OCI-M1 (cell line): ENCODE measurements at places on chromosomes 4 and X.

- peak; percentile 90 for DNase-seq
Measured at GRCh38 chr4:15149839-15150592, 147.7 kb downstream of the CPEB2 start.

DNA sequence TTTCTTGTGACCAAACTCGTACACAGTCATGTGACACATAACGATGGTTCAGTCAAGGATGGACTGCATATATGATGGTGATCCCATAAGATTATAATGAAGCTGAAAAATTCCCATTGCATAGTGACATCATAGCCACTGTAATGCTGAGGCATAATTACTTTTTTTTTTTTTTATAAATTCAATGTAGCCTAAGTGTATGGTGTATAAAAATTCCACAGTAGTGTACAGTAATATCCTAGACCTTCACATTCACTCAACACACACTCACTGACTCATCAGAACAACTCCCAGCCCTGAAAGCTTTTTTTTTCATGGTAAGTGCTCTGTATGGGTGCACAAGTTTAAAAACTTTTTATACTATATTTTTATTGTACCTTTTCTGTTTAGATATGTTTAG, 105.0 kb downstream of the AREG start:
- DNase-seq = no peak

DNA sequence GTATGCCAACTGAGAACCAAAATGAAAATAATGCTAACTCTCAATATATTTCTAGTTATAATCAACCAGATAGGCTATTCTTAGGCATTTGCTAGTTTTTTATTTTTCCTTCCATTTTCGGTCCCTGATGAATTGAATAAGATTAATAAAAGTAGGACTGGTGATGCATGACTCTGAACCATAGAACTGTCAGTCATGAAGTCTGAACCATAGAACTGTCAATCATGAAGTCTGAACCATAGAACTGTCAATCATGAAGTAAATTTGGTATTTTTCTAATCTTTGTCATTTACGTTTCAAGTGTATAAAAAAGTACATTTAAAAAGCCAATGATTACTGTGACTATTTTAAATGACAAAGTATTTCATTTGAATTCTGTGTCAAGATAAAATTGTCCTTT, 460.2 kb upstream of the NDST3 start:
- no peak for DNase-seq

- no peak for DNase-seq
Measured at GRCh38 chr4:24793219-24794005, 2.0 kb upstream of the SOD3 start.

DNA sequence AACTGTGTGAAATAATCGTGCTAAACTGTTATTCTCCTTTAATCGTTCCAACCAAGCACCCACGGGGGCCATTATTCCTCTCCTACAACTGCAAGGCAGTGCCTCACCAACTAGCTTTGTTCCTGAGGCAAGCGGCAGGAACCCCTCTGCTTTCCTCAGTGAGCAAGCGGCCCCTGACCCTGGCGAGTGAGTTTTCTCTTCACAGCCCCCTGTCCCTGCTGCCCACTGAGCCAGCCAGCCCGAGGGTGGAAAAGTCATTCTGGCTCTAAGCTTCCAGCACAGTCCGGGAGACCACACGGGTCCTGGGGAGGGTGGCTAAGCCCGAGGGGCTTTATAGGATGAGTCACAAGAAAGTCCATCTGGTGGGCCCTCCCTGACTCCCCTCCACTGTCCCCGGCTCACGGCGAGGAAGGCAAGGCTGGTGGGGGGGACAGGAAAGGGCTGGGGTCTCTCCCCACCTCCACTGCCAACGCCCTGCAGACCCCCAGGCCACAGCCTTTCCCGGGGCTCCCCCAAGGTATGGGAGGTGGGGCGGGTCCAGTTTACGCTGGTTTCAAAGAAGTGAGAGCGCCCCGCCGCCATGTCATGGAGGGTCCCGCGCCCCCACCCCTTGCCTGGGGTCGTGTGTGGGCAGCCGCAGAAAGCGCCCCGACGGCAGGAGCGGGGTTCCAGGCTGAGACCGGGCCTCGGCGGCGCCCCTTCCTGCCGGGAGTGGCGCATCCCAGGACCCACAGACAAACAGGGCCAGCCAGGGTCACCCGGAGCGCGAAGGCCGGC, 45.0 kb downstream of the CPLX1 start:
- no peak for DNase-seq

GRCh38 chr4:147396105-147396504, 84.8 kb upstream of the EDNRA start:
- no peak for DNase-seq
